ENCODE measurements at places on chromosomes 13 and 19.

GRCh38 chr13:24540236-24541126 is 27.9 kb upstream of the PARP4 start:
- no peak for DNase-seq

GRCh38 chr13:93190006-93190405 is 36.6 kb upstream of the GPC6 start:
- no peak for DNase-seq

- no peak for DNase-seq
Measured at GRCh38 chr13:96958286-96958891, 35.9 kb downstream of the OXGR1 start.

- DNase-seq = no peak
Measured at GRCh38 chr19:8544168-8544567, 30.2 kb upstream of the ZNF414 start.

DNA sequence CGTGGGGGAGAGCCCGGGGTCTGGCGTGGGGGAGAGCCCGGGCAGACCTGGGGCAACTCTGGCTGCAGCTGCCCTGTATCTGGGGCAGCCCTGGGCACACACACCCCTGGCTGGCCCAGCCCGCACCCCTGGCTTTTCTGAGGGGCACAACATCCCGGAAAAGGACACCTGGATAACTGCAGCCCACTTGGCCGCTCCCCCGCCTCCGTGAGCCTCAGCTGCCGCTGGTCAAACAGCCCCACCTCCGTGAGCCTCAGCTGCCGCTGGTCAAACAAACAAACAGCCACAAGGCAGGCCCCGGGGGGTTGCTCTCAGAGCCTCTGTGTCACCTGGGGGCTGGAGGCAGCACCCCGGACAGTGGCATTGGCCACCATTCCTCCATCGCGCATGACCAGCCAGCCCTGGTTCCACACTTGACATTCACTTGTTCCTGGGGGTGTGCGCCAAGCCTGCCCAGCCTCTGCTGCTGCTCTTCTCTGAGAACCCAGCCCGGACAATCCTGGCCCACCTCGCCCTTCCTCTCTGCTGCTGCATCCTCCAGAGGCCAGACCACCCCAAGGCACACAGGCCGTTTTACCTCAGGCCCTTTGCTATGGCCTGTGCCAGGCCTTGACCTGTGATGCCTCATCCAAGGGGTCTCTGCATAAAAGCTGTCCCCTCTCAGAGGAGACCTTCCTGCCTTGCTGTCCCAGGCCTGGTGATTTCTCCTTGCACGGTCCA is 19.9 kb downstream of the CEBPG start:
- no peak for DNase-seq

GRCh38 chr19:49923055-49924003 is 5.7 kb upstream of the ATF5 start:
- no peak for DNase-seq
